ENCODE measurements at places on chromosomes 3 and 15.

GRCh38 chr3:72810659-72811434 is 37.4 kb downstream of the SHQ1 start:
- no peak for DNase-seq

- DNase-seq, result no peak
These were observed 77.3 kb downstream of the CHRNA7 start for GRCh38 chr15:32107477-32108080.

GRCh38 chr3:189673535-189673934 is 42.3 kb downstream of the TP63 start:
- DNase-seq, result no peak

DNA sequence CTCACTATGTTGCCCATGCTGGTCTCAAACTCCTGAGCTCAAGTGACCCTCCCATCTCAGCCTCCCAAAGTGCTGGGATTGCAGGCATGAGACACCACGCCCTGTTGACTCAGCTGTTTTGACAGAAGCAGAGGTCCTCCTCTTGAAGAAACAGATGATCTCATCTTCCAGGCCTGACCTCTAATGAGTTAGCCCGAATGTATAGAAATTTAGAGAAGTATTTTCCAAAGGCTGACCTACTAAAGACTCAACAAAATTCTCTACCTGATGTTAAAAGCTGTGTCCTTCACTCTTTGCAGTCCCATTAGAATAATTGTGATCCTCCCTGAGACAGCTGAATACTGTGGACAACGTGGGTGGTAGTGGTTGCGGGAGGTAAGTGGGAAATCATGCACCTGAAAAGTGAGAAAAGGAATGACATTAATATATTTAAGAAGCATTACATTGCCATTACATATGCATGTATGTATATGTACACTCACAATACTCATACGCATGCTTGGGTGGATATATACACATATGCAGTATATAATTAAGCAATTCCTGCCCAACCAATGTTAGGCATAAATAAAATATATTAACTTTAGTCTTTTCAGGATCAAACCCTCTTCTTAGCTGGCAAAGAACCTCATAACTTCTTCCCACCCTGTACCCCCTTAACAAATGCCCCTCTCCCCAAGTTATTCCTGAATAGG is 204.6 kb upstream of the NR2F2 start:
- no peak for DNase-seq

DNA sequence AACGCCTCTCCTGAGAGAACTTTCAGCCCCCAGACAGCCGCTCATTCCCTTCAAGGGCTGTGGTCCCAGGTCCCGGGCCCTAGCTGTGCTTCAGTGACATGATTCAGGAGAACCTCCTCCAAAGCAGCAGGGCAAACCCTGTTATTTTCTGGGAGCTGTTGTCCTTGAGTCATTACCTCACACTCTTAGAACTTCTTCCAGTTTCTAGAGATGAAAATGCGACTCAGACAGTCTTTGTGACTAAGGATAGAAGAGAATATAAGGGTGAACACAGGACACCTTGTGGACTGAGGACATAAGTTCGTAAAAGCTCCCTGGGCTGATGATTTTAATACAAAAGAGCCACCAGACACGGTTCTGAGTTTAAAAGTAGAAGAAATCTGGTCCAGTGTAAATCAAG is 203.8 kb downstream of the RORA start:
- DNase-seq, result no peak

DNA sequence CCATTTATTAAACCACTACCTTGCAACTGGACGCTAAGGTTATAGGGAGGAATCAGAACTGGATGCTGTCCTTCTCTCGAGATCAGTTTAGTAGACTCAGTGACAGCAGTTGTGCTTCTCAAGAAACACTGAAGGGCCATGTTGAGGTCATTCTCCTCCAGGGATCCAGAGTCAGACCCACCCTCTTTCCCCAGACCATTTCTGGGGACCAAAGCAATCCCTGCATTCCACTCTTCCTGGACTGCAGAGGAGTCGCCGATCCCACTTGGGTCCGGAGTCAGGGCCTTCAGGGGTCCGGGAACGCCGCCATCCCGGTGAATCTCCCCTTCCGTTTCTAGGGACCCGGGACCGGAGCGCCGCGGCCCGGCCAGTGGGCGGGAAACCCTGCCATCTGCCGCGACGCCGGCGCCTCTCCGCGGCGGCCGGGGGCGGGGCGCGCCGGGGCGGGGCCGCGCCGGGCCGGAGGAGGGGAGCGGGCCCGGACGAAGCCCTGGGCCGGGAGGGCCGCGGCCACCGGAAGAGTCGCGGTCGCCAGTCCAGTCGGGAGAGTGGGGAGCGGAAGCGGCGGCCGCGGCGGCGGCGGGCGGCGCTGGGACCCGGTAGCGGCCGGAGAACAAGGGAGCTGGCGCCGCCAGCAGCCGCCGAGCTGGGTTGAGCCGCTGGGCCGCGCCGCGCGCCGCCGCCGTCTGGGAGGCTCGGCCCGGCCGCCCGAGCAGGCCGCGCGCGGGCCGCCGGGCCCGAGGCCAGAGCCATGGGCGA is at the start of gene DVL3:
Gene DVL3, plus strand, starts transcription at position 493 of the 759 bp plus-strand sequence. Its CDS starts 259 bp downstream, at position 752.
- no peak for DNase-seq

GRCh38 chr15:47964229-47964628 is 156.6 kb upstream of the SLC24A5 start:
- no peak for DNase-seq

Measured in activated naive CD4-positive, alpha-beta T cell (primary cell).